HFFc6 (cell line): ENCODE measurements at places on chromosomes 16 and 17. TPM values are rescaled to one million over a fixed set of nuclear protein-coding genes. Genes with fewer than 3 reads are reported as not detected.
A peak's percentile ranks its signal among the peaks of the same experiment; 100 is the strongest.

- no peak for DNase-seq
Measured at GRCh38 chr17:74786431-74787055, 10.4 kb upstream of the NAT9 start.

CCDC144A gene
- total RNA-seq = 0.18 to 0.38 TPM (median 0.26 TPM) in 3 replicates

ABCA10 gene
- total RNA-seq = 0.03 to 0.24 TPM (median 0.05 TPM) in 3 replicates

DNA sequence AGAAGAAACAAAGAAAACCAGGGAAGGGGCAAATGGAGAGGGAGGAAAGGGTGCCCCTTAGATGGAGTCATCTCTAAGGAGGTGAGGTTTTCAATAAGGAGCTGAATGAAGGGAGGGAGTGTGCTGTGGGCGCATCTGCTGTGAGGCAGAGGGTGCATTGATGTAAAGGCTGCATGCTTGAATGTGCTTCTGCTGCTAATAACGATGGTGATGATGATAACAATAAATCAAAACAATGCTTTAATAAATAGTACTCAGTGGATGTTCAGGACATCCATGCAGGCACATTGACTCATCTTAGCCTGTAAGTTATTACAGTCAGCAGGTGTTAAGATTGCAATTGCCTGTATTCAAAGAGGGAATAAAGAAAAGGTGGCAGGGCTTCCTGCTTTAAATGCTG is 87.8 kb downstream of the SHISA6 start:
- no peak for DNase-seq

GRCh38 chr17:65027305-65027704 is 29.2 kb downstream of the GNA13 start:
- peak; percentile 65 for DNase-seq

DNA sequence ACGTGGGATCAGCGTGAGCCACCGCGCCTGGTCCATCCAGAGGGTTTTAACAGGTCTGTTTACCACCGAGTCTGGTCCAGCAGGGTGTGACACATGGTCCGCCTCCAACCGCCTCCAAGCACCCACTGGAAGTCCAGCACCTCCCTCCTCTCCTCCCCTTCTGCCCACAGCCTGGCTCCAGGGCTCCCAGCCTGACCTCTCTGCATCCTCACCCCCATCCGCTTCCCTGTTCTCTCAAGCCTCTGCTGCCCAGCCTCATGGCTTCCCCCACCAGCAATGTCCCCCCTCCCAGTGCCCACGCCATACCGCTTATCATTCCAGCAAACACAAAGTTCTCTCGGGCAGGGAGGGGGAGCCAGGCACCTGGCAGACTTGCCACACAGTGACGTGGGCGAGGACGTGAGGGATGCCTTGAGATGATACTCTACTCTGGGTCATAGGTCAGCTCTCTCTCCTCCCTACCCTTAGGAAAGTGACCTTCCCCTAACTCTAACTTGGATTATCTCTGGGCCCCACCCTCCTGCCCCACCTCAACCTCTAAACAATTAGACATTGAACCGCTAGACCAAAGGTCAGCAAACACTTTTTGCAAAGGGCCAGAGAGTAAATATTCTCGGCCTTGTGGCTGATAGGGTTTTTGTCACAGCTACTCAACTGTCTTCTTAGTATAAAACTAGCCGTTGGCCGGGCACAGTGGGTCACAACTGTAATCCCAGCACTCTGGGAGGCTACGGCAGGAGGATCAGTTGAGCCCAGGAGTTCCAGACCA is 23.1 kb downstream of the CDC42EP4 start:
- DNase-seq = no peak

GRCh38 chr17:79473876-79474440 is 136.9 kb downstream of the RBFOX3 start:
- no peak for DNase-seq

DNA sequence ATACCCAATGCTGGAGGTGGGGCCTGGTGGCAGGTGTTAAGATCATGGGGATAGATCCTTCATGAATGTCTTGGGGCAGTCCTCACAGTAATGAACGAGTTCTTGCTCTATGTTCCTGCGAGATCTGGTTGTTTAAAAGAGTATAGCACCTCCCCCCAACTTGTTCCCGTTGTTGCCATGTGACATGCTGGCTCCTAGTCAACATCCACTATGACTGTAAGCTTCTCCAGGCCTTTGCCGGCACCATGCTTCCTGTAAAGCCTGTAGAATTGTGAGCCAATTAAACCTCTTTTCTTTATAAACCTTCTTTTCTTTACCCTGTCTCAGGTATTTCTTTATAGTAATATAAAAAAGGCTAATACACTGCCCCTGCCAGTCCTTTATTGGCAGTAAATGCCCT is 33.3 kb downstream of the RANBP10 start:
- no peak for DNase-seq

- no peak for DNase-seq
Measured at GRCh38 chr16:180101-180675, at the start of gene HBQ1. TSS of gene HBQ1 (plus strand) at chr16:180459. CDS start at chr16:180487, 28 bp downstream.

- no peak for DNase-seq
Measured at GRCh38 chr16:743794-744500, 3.1 kb upstream of the CIAO3 start.

- no peak for DNase-seq
Measured at GRCh38 chr16:57791195-57791892, 10.9 kb downstream of the KIFC3 start.
